ENCODE measurements at places on chromosomes 6 and 20.

DNA sequence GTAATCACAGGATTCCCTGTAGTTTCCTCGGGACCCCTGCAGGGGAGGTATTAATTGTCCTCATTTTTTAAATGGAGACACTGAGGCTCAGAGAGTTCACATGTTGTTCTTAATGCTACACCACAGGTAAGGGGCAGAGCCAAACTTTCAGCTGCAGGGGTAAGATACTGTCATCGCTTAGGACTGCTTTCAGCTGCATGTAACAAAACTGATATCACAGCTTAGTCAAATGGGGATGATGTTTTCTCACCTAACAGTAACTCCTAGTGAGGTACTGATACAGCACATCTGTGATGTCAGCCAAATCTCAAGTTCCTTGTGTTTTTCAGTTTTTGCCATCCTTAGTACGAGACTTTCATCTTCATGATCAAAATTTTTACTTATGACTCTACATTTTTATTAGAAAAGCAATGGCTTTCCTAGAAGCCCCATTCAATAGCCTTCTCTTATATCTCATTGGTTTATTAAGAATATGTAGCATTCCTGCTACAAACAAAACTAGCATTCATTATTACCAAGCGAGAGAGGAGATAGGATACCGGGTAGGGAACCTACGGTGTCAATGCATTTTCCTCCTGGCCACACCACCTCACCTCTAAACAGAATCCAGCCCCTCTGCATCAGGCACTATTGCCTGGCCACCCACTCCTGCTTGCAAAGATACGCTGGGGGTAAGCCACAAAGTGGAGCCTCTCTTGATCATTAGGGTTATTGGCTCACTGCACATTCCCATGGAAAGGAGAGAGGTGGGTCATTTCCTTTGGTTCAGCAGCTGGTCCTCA is 557.5 kb downstream of the CD83 start:
- DNase-seq: no peak

DNA sequence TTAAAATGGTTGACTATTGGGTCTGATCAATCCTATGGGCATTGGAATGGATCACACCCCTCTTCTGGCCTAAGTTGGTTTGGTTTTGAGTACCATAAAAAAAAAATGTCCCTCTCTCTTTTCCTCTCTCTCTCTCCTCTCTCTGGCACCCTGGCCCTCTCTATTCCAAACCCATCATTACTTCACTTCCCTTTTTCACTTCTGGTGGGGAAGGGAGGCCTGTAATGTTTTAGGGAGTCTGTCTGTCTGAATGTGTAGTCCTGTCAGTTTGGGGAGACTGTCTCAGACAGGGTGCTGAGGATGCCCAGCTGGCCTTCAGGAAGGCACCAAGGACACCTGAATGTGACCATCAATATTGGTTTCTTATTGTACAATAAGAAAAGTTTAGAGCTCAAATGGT is 165.8 kb downstream of the CD24 start:
- DNase-seq: no peak

DNA sequence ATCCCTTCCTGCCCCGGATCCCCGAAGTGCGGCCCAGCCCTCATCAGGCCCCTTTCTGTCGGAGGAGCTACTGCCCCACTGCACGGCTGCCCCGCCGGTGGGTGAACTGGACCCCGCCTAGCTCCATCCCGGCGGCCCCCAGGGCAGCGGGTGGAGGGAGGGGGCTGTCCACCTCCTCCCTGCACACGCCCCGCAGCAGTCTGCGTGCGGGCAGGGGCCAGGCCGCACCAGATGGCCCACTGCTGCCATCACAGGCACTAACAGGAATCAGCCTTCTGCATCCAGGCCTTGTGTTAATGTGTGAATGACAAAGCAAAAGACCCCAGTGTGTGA is 54.9 kb upstream of the UNC93A start:
- DNase-seq: no peak

DNA sequence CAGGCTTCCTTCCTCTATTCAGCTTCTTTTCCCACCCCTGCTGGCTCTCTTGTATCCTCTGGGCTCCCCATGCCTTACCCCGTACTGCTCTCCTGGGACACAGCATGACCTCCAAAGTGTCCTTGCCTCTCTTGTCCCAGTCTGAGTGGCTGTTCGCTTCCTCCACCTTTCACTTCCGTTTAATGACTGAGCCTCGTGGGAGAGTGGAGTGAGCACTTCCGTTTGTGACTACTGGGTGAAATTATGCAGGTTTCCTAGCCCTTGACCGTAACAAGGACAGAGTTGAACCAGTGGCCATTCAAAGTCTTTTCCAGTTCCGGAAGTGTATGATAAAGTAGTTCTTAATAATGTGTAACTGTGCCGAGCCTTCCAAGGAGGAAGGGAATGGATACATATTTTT is 109.2 kb downstream of the ARID1B start:
- peak; percentile 27 for DNase-seq

DNA sequence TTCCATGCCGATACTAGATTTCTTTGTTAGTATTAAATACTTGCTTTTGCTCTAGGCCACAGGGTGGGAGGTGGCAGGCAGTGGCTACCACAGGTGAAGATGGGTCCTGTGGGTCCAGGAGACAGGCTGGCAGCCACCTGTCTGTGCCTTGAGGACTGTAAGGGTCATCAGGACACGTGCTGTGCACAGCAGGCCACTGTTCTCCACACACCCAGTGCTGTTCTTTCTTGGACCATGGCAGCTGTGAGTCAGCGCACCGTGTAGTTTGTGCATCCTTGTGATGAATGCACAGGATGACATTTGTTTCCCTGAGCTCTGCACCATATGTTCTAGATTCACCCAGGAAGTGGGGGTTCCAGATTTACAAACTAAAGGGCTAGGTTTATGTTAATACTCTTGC is 317.0 kb downstream of the ZFAND3 start:
- DNase-seq: no peak

DNA sequence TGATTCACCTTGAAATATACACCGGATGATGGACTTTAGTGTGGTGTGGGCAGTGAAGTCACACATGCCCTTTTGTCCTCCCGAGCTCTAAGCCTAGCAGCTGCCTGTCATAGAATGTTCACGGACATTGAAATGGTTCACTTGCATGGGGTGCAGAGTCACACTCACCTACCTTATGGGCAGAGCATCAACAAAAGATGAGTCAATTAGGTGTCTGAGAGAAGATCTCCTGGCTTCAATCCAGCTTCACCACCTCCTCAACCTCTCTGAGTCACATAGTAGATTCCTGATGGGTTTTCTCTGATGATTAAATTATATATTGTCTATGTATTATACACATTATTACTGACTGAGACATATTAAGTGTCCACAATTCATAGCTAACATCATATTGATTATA is 48.1 kb upstream of the HLA-E start:
- no peak for DNase-seq

- no peak for DNase-seq
These were observed 23.8 kb downstream of the SLC22A23 start for GRCh38 chr6:3433005-3433404.

DNA sequence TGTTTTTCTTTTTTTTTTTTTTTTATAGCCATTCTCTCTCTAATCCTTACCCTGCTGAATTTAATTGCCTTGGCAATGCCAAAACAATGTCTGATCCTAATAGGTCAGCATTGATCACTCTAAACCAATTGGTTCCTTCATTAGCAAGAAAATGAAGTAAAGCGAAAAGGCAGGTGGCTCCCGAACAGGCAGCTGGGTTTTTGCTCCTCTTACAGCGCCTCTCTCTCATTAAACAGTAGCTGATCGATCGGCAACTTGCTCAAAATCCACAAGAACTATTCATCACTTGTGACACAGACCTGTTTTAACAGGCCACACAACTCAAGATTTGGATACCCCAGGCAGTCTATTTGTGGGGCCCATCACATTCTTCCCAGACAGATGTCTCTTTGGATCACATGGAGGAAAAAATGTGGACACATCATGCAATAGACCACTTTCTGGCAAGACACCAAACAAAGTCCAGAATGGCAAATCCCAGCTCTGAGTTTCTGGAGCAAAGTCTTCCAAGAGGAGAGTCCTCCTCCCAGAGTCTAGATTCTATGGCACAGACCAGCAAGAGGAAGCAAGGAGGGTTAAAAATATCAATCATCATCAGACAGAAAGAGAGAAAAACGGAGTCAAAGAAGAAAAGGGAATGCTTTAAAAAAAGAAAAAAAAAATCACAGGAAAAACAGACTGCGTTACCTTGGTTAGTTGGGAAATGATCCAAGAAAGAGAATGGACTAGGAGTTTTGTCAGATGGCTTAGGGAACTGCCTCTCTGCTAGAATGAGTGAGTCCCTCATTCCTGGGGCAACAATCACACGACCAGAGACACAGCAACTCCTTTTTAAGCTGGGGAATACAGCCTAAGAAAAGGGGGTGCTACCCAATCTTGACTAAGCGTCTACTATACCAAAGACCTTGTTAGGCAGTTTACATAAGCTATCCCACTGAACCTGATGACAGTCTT is 247.8 kb downstream of the BTBD9 start:
- no peak for DNase-seq

DNA sequence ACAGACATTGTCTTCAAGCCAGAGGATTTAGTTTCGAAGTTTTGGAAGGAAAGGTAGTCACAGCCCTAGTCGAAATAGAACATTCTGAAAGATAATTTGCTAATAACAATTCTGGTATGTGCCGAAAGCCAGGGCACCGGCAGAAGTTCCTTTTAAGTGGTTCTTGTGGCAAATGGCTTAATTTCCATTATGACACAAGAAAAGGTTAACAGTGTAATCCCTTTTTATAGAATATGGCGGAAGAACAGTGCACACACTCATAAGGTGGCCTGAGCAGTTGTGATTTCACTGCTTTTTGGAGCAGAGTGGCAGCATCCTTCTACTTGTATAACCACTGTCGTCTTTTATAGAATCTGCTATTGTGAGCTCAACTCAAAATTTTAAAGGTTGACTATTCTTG is 152.4 kb downstream of the SASH1 start:
- DNase-seq: no peak

All from SW 1271 (cell line).